Stimulated activated CD4-positive, alpha-beta T cell treated with anti-CD3 and anti-CD28 coated beads, Interleukin-4, amount 100 ng/mL, for 4 hours (primary cell): ENCODE measurements at places on chromosomes 6 and 20.

DNA sequence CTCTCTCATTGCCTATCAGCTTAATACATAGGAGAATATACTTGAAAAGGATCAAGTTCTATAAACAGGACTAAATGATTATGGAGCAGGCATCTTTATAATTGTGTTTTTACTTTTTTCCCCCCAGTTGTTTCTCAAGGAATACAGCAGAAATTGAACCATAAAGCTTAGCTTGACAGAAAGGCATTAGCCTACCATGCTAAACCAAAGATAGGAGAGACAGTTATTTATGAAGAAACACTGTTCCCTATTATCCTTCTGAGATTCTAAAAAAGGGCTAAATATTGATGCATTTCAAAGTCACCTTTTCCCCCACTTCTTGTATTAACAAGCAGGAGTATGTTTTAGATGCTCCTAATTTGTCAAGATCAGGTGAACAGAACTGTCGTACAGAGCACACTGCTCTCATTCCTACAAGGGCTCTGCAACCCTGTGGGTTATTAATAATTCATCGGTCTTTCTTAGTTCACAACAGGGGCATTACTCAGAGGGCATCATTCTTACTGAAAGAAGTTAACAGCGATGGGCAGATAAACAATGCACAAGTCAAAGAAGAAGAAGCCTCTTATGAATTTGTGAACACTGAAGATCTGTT lies 38.7 kb downstream of the PRKN start:
- DNase-seq = no peak

- no peak for DNase-seq
These were observed 12.7 kb downstream of the LRRN4 start for GRCh38 chr20:6040958-6041807.

- DNase-seq = no peak
These were observed 6.7 kb upstream of the HSF2 start for GRCh38 chr6:122392564-122393350.

DNA sequence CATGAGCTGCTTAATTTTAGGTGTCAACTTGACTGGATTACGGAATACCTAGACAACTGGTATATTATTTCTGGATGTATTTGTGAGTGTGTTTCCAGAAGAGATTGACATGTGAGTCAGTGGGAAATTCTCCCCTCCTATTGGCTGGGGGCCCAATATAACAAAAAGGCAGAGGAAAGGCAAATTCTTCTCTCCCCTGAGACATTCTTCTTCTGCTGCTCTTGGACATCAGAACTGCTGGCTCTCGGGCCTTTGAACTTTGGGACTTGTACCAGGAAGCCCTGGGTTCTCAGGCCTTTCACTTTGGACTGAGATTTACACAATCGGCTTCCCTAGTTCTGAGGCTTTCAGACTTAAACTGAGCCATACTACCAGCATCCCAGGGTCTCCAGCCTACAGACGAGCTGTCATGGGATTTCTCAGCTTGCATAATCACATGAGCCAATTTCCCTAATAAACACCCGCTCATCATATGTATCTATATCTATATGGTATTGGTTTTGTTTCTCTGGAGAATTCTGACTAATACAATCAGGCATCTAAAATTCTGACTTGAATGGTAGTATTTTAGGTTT lies 7.6 kb upstream of the BTN3A3 start:
- DNase-seq = no peak

- no peak for DNase-seq
These were observed 32.8 kb upstream of the ZNFX1 start for GRCh38 chr20:49310705-49311104.

DNA sequence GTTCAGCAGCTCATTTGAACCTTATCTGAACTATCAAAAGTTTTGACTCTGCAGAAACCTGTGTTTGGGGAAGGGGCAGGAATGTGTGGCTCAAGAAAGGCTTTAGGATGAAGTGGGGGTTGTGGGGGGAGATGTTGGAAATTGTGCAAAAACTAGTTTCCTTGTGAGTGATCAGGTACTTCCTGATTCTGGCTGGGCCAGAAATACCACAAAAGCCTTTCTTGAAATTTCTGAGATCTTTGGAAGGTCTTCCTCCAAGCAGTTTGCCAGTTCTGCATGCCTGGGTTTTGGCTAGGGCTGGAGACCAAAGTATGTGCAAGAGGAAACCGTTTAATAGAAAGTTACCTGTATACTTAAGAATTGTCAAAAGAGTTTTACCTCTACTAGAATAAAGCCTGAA lies 116.6 kb downstream of the BMP2 start:
- DNase-seq = no peak
